ENCODE measurements at places on chromosomes 12 and 14.

DNA sequence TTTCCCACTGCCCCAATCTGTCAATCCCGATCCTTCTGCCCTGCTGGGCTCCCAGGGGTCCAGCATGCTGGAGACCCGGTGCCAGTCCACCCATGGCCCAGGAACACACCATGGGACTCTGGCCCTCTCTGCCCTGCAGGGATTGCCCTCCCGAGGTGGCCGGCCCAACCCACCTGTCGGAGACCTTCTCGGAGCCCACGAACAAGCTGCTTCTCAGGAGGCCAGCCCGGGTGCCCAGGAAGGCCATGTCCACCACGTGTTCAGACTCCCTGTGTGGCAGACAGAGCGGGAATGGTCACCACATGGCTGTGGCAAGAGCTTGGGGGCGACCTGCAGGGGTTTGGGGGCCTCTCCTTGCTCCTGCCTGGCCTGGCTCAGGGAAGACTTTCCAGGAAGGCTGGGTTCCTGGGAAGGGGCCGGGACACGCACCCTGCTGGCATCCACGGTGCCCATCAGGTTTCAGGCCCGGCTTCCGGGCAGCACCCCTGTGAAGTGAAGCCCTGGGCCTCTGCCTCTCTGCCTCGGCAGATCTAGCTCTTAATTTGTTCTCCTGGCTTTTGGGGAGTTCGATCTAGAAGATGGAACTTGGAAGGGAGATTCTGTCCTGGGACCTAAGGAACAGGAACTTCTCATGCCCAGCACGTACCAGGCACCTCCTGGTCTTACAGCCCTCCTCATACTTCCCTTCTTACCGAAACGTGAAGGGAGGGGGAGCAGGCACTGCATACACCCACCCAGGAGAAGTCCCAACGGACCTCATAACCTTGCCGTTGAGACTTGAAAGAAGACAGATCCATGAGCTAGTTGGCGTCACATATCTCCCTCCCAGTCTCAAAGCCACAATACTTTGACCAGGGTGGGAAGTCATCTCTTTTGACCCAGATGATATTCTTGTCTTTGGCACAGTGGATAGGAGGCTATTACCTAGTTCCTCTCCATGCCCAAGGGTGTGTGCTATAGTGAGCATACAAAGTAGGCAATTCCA is 26.3 kb downstream of the LRTM2 start:
- DNase-seq: no peak

DNA sequence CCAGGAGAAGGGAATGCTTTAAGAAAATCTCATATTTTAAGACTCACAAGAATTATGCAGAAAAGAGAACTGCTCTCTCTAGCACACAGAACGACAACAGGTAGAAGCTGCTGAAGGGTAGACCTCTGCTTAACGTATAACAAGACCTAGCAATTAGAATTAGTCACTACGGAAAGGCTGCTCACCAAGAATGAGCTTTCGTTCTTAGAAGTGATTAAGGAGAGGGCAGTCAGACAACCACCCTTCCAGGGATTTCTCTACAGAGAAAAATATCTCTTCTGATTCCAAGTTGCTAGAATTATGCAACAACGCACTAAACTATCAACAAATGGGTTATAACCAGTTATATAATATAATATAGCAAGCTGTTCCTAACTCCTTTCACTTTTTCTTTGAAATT is 18.6 kb downstream of the LRIG3 start:
- DNase-seq: no peak

- no peak for DNase-seq
Measured at GRCh38 chr14:26276757-26277156, 321.1 kb downstream of the NOVA1 start.

GRCh38 chr12:119819322-119819721 is 57.8 kb downstream of the CIT start:
- no peak for DNase-seq

- DNase-seq: no peak
Measured at GRCh38 chr12:45226021-45226420, 10.1 kb downstream of the ANO6 start.

DNA sequence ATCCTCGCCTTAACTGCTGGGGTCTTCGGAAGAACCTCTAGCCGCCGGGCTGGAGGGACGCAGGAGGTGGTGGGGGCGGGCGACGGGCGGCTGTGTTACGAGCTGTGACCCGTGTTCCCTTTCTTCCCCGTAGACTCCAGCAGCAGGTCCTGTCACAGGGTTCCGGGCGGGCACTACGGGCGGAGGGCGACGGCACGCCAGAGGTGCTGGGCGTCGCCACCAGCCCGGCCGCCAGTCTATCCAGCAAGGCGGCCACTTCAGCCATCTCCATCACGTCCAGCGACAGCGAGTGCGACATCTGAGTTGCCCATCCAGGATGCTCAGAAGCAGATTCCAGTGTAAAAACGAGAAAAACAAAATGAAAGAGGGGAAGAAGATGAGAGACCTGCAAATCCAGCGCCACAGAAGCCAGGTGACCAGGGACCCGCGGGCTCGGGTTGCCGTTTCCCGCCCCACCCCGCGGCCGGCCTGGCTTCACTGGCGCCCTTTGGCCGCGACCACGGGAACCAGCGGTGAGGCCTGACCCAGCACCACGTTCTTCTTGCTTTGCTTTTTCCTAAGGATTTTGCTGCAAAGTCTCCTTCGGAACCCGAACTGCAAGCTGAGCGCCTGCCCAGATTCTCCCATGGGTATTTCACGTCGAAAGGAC is 2.1 kb downstream of the SIX6 start:
- DNase-seq: no peak

DNA sequence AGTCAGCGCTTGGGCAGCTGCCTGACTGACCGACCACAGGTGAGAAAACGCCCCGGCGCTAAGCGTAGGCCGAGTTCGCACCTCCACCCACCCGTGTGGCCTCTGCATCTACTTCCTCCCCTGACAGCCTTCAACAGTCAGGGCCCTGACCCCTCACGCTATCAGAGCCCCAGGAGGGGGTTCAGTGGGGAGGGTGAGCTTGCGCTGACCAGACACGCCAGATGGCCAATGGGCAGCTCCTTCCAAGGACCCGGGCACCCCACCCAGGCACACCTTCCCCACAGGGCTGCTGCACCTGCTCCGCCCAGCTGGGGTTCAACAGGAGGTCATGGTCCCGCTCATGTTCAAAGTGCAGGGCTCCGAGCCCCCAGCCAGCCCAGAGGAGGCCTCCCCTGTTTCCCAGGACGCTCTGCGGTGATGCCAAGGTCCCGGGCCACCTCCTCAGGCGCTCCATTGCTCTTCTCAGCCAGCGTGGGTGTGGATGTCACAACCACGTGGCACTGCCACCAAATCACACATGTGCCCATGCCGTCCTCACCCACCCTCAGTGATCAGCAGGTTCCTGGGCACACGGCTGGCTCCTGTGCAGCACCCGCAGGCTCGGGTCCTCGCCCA is 48.7 kb upstream of the BCL11B start:
- DNase-seq: no peak

- no peak for DNase-seq
Measured at GRCh38 chr12:96036765-96037455, 1.5 kb upstream of the LTA4H start.

- no peak for DNase-seq
Measured at GRCh38 chr14:88866305-88866704, 41.9 kb downstream of the TTC8 start.

DNA sequence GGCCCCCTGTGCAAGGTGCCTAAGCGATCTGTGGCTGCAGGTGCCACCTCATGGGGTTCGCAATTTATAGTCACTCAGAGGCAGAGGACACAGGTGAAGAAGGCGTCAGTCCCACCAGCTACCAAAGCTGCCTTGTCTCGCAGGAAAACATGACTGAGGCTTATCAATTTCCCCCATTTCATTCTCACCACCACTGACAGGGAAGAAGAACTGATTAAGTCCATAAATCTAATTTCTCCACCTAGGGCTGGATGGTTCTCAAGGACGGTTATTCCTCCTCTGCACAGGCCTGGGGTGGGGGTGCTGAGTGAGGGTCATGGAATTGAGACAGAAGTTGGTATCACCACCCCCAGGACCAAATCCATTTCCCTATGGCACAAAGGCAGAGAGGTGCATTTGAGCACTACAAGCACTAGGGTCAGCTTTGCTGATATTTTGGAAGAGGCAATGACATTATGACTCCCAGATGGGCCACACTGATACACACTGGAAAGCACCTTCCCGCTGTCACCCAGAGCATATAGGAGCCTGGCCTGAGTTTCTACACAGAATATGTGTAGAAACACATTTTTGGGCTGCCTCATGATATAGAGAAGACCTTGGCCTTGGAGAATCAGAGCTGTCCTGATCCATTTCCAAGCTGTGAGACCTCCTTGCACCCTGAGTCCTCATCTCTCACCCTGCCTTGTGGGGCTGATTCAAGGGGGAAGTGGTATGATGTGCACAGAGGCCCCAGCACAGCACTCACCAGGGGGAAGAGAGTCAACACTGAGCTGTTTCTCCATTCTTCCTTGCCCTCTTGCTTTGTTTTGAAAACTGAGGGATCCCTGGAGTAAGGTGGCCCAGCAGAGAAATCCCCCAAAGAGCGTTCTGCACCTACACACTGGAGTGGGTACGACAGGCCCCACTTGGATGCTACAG is 59.4 kb downstream of the PITPNM2 start:
- DNase-seq: no peak

GRCh38 chr12:563787-564298 is 99.4 kb downstream of the NINJ2 start:
- DNase-seq: no peak

- no peak for DNase-seq
Measured at GRCh38 chr12:110307372-110307771, 26.3 kb downstream of the ATP2A2 start.

DNA sequence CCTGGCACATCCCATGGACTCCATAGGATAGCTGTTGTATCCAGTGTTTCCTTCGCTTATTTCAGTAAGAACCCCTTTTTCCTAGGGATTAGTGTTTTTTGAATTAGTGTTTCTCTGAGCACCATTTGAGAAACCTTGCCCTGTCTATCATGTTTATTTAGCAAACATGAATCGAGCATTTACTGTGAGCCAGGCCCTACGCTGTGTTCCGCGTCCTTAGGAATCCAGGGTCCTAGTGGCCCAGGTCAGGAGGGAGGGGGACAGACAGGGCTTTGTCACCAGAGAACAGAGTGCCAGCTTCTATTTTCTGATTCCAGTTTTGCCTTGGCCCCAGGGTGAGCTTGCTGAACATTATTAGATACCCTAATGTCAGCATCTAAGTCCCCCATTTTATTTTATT is 2.5 kb downstream of the TEAD4 start:
- DNase-seq: no peak

GRCh38 chr14:69682621-69683263 is 71.3 kb downstream of the SUSD6 start:
- peak; percentile 65 for DNase-seq

GRCh38 chr12:95164656-95165055 is 52.6 kb downstream of the FGD6 start:
- no peak for DNase-seq

- no peak for DNase-seq
Measured at GRCh38 chr12:46442738-46443137, 70.2 kb upstream of the SLC38A2 start.

- DNase-seq: no peak
Measured at GRCh38 chr12:2415568-2415944, 362.8 kb downstream of the CACNA1C start.

GRCh38 chr12:6612652-6613014 is 5.5 kb upstream of the CHD4 start:
- DNase-seq: no peak

GRCh38 chr14:88248606-88249005 is 74.5 kb downstream of the KCNK10 start:
- DNase-seq: peak; percentile 35

- DNase-seq: no peak
Measured at GRCh38 chr12:100123316-100124095, 19.2 kb downstream of the BLTP3B start.

DNA sequence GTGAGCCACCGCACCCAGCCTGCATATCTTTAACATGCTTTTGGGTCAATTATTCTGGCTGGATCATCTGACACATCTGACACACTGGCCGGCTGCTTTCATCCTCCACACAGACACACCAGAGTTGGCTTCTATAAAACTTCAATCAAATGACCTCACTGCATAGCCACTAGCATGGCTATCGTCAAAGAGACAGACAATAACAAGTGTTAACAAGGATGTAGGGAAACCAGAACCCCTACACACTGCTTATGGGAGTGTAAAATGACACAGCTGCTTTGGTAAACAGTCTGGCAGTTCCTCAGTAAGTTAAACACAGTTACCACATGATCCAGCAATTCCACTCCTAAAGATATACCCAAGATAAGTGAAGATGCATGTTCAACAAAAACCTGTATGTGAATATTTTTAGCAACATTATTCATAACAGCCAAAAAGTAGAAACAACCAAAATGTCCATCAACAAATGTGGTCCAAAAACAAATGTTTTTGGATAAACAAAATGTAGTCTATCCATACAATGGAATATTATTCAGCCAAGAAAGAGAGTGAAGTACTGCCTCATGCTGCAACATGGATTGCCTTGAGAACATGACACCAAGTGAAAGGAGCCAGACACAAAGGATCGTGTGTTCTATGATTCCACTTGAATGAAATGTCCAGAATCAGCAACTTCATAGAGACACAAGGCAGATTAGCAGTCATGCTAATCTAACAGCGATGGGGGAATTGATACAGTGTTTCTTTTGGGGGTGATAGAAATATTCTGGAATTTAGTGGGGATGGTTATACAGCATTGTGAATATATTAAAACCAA is 10.1 kb downstream of the KDM2B start:
- peak; percentile 47 for DNase-seq
